ENCODE measurements at places on chromosomes 16 and 17.

DNA sequence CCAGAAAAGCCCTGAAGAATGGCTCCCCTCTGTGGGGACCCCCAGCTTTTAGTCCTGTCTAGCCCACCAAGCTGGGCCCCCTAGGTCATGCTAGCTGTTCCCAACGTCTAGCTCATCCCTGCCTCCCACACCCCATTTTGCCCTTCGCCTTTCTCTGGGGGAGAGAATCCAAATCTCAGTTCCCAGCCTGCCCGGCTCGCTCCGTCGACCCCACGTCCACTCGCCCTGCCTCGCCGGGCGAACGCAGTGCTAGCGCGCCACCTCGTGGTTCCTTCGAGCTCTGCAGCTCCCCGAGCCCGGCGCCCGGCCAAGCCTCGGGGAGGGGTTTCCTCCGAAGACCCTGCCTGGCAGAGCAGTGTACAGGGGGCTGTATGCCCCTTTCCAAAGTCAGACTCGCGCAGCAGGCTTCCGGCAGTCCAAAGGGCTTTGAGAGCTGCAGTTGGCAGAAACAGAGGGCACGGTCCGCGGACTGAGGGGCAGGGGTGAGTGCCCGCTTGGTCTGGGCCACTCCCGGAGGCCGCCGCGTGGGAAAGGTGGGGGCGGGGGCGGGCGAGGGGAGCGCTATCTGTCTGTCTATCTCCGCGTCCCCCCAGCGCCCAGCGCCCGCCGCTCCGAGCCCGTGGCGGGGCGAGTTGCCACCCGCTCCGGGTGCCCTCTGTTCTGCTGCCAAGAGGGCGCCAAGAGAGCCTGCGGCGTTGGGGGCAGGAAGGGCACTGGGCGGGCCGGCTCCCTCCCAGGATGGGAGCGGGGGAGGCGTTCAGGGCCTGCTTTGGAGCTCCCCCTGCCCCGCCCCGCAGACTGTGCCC lies 1.7 kb upstream of the DLX3 start:
- peak; percentile 18 for DNase-seq

GRCh38 chr17:77153472-77153871 lies 12.7 kb downstream of the SEC14L1 start:
- no peak for DNase-seq

DNA sequence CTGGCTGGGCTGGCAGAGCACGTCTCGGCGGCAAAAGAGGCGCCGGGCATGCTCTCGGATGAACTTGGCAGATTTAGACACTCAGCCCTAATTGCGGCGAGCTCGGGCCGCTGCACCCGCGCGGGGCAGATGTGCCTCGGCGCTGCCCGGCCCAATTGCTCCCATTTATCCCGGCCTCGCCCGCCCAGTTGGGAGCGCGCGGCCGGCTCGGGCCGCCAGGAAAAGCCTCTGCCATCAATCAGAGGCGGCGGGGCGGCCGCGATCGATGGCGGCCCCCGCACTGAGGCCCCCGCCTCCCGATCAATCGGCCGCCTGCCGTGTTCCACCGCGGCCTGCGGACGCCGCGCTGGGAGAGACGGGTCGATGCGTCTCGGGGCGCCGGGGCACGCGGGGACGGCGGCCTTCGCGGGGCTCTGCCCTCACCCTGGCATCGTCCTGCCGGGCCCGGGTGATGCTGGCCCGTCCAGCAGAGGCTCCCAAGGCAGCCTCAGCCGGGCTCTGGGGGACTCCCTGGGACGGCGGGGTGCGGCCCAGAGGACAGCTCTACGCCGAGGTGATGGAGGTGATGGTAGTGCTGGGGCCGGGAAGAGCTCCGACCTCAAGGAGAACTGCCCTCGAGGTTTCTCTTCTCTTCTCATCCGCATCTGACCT lies 200.9 kb upstream of the N4BP1 start:
- no peak for DNase-seq

DNA sequence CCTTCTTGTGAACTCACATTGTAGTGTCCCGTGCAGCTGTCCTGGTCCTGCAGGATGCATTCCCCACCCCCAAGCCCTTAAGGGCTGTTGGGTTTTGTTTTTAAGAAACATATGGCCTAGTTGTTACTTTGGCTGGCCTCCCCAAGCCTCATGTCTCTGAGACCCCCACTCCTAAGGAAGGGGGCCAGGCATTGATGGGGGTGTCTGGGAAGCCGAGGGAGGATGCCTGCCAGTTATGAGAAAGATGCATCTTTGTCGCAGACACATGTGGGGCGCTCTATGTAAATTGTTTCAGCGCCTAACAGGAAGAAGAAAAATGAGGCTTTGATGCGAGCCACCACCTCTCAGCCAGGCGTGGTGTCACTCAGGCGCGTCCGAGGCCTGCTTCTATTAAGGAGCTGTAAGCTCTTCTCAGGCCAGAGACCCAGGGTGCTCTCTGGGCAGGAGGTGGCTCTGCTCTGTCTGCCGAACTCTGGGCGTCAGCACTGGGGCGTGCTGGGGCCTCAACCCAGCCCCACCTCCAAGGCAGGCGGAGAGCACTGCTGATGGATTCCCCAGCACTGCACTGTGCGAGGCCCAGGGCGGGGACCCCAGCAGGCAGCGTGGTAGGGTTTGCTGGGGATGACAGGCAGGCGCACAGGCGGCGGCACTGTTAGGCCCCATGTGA lies 70.6 kb downstream of the SREBF1 start:
- DNase-seq = no peak

GRCh38 chr17:1234455-1234854 lies 35.8 kb upstream of the BHLHA9 start:
- no peak for DNase-seq

DNA sequence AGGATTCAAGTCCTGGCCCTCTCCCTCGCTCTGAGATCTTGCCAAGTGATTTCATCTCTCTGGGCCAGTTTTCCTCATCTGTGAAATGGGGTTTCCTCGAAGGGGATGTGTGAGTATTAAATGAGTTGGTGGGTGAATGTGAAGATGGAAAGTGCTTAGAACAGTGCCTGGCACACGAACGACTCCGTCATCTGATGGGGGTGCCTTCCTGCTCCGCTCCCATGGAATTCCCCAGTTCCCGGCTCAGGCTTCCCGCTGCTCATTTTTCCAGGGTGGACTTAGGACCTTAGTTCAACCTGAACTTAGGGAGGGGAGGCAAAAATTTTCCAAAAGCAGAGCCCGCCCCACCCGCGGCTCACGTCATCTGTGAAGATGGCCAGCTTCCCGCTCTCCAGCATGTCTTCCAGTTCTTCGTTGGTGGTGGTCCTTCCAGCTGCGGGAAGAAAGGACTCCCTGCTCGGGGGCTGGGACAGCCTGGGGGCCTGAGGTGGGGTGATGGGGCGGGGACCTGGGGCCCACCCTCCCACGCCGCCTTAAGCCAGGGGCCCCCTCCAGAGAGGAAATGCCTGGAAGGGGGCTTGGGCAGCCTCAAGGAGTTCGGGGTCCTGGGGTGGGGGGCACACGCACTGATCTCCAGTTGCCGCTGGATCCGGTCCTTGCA lies 11.4 kb downstream of the HSD3B7 start:
- peak; percentile 43 for DNase-seq

- no peak for DNase-seq
Measured at GRCh38 chr16:22161999-22162655, at the start of gene SDR42E2. Gene SDR42E2 (plus strand): TSS chr16:22162506. CDS start chr16:22165583, 3,077 bp downstream.

DNA sequence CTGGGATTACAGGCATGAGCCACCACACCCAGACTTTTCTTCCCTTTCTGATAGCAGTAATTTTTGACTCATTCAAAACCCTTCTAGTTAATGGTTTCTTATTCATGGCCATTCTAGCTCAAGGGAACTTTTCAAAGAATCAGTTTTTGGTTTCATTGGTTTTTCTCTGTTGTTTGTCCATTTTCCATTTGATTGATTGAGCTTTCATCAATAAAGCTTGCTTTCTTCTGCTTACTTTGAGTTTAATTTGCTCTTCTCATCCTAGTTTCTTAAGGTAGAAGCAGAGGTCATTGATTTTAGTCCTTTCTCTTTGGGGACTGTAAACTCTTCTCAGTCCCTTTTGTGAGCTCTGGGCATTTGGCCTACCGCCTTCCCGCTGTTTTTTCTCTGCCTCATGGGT lies 82.0 kb upstream of the CHMP6 start:
- DNase-seq = no peak

Data from RPMI7951 (cell line).